Stimulated activated CD8-positive, alpha-beta memory T cell treated with anti-CD3 and anti-CD28 coated beads, Interleukin-2, amount 100 ng/mL, for 1 hour (primary cell): ENCODE measurements at places on chromosomes 11 and 22.

- DNase-seq: no peak
Observed at GRCh38 chr11:112106070-112106469, 19.4 kb downstream of the SDHD start.

DNA sequence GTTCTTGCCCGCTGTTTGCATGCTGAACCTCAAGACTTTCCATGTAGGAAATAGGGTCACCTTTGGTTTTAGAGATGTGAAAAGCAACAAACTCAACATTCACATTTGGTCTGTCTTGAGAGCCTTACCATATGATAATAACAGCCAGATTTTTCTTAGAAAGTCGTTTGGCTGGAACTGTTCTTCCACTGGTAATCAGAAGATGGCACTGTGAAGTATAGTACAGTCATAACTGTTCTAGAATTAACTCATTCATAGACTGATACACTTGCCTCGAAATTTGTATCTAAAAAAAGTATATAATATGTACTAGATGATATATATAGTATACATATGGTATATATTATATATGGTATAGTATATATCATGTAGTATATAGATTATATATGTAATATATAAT, 12.3 kb downstream of the LUZP2 start:
- DNase-seq: no peak

- no peak for DNase-seq
Observed at GRCh38 chr11:129460714-129461113, 85.1 kb downstream of the BARX2 start.

- DNase-seq: no peak
Observed at GRCh38 chr11:95345651-95346050, 114.6 kb upstream of the SESN3 start.

DNA sequence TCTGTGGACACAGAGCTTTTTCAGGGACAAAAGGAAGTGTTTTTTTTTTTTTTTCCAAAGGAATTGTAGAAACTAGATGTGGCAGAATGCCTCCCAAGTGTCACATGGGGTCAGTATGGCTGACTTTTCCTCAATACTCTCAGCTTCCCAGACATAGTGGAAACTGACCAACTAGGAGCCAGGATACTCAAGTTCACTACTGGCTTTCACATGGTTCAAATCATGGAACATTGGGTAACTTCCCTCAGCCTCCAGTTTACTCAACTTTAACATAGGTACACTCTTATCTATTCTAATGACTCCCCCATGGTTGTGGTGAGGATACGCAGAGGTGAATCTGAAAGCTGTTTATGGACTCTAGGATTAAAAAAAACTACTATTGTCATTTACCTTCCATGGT, 1.4 kb downstream of the SLC5A1 start:
- no peak for DNase-seq

DNA sequence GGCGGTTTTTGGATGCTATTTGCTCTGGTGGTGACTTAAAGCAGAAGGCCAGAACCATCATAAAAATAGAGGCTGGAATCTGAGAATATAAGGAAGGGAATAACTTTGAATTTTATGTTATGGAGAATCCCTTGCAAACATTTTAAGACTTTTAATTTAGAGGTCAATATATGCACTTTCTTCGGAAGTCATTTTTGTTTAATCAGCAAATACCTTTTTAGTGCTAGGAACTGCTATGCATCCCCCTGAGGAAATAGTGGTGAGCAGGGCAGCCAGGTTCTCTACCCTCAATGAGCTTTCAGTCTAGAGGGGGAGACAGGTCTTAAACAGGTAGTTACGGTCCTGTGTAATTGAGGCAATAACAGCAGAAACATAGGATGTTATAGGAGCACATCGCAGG, 266.5 kb upstream of the MPPED2 start:
- no peak for DNase-seq

- DNase-seq: no peak
Observed at GRCh38 chr22:21564411-21564810, 3.1 kb upstream of the UBE2L3 start.

GRCh38 chr11:20068691-20069090, 91.6 kb downstream of the DBX1 start:
- DNase-seq: no peak

DNA sequence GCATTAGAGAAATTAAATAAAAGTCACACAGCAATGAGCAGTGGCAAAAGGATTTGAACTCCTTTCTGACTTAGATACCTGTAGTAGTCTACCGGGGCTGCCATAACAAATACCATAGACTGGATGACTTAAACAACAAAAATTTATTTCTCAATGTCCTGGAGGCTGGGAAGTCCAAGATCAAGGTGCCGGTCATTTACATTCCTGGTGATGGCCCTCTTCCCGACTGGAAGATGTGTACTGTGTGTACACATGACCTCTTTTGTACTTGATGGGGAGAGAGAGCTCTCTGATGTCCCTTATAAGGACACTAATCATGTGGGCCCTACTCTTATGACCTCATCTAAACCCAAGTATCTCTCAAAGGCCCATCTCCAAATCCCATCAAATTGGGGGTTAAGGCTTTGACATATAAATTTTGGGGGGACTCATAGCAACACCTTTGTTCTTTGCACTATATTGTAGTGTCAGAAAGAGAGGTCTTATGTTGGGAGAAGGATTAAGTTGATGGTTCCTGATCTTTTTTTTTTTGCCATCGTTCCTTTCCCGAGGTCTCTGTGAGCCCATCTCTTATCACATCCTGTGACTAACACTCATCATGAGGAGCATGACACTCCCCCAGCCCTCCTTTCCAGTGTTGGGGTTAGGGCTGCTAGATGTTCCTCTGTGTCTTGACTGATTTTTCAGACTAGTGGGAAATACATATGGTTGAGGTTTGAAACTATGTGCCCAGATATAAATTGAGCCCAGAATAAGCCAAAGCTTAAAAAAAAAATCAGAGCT, 104.3 kb downstream of the TRAF6 start:
- DNase-seq: no peak

DNA sequence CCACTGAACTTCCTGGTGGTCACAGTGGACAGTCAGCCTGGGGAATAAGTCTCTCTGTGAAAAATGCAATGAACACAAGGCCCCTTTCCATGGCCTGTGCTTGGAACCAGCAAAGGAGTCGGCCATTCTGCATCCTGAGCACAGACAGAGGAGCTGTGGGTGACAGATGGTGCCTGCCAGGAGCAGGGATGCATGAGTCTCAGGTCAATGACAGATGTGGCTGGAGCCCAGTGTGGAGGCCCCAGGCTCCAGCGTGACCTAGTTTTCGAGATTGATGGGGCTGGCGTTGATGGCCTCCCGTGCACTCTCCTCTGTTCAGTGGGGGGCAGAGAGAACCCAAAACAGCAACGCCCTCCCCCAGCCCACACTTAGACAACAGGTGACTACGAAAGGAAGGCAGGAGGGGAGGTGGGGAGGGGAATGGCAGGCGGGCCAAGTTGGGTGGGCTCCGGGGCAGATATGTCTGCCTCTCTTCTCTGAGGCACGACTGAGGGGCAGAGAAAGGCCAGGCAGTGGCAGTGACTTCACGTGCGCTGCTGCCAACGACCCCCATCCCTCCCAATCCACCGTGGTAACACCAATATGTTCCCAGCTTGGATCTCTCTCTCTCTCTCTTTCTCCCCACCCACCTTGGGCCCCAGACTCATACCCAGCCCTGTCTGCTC, 34.4 kb upstream of the CD5 start:
- no peak for DNase-seq

GRCh38 chr11:76683161-76684095, 12.9 kb upstream of the LRRC32 start:
- DNase-seq: no peak

- DNase-seq: no peak
Observed at GRCh38 chr11:19199771-19200170, 2.0 kb downstream of the CSRP3 start.

DNA sequence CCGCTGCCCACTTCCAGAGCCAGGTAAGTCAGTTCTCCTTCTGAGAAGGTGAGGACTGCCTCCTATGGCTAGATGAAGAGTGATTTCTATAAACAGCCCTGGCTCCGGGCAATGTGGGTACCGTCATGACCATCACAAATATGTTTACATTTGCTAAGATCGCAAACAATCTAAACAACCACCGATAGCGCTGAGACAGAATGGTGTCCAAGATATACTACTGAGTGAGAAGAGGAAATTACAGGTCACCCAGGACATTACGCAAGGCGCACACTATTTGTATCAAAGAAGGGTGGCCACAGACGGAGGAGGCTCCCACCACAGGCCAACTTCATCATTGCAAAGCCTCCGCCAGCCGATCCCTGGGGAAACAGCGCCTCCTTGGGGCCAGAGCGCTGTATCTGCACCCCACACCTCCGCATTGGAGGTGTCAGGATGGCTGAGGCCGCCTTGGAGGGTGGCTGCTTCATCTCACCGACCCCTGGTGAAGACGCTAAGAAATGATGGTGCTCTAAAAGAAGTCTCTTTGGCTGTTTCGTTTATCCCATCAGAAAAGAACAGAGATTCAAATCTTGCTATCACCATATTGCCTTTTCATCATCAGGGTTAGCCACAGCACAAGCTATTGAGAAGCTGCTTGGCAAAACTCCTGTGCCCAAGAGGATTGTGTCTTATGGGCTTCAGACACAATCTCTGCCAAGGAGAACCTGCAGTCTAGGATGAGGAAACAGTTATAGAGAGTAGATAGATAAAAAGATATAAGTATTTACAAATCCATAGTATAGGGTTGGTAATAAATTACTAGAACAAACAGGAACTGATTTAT, 12.3 kb upstream of the ASRGL1 start:
- DNase-seq: no peak

GRCh38 chr22:43446037-43446803, 34.4 kb downstream of the MPPED1 start:
- DNase-seq: no peak

DNA sequence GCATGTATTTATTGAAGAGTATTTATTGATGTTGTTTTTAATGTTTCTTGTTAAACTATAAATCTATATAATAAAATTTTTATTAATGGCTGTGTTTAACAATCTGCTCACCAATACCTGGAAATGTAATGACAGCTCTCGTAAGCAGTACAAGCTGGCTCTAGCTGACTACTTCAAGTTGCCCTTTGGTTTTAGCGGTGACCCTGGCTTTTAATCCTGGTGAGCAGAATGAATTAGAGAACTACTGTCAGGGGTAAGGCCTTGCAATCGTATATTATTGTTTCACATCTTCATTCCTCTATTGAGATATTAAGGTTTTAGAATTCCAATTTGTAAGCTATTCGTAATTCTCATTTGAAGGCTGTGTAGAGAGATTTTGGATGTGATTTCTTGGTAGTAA, 372.2 kb downstream of the METTL15 start:
- DNase-seq: no peak

GRCh38 chr11:79078999-79079398, 361.8 kb downstream of the TENM4 start:
- no peak for DNase-seq

DNA sequence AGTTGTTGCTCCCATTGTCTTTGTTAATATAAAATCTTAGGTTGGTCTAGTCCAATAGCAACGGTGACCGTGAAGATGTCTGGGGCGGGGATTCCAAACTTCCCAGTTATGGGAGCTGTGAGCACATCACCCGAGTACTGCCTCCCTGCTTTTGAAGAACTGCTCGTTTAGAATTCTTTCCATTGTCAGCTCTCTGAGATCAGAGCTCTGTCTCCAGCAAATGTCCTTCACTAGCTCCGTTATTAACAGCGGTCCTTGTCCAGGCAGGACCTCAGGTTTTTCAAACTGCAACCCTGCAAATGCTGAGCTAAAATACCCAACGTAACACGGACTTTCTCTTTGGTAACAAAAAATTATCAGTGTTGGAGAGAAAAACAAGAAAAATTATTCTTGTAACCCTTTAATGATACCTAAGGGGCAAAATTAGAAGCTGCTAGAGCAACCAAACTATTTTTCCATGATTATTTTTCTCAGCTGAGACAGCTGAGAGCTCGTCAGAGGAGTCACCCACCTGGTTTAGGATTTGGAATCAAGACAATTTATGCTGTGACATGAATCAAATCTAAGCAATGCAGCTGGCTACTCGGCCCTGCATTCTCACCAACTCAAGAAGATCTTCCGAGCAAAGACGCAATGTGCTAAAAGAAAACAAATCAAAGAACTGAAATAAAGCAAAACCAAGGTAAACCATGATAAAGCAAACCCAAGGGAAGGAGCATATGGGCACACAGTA, 15.1 kb upstream of the EFCAB6 start:
- no peak for DNase-seq

DNA sequence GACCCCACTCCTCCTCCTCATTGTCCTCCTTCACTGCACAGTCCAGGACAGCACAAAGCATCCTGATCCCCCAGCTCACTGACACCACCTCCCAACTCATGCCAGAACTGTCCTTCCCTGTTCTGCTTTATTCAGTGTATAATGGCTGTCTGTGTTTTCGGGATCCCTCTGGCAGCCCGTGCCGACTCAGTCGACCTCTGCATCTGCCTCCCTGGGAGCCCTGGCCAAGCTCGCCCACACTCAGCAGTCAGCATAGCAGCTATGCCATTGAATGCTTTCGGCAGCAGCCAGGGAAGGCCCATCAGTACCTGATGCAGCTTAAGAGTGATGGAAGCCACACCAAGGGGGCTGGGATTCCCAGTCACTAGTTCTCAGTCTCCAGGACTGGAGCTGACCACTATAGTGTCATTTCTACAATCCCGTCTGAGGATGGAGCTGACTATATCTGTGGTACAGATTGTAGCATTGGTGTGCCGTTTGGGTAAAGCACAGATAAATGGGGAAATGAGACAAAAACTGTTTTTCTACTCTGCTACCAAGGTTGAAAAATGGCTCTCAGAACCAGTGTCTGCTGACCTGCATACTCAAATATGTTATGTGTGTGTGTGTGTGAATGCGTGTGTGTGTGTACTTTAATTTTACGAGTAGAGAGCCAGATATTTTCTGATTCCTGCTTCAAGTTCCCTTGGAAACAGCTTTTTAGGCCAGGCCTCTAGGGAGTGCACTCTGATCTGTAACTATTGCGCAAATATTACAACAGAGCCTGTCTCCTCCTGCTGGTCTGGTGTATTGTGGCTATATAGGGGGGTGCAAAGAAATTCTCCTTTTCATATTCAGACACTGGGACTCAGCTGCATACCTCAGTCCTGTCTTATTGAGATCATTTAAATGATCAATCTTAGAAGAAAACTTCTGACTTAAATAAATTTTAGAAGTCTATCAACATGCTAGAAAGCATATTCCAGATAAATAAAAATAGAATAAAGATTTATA, 78.8 kb upstream of the TOP3B start:
- no peak for DNase-seq

GRCh38 chr11:71084306-71085012, 167.9 kb downstream of the SHANK2 start:
- no peak for DNase-seq

GRCh38 chr11:31968461-31969358, 122.2 kb upstream of the RCN1 start:
- no peak for DNase-seq

- DNase-seq: no peak
Observed at GRCh38 chr11:9169595-9170295, 78.3 kb upstream of the SCUBE2 start.

- no peak for DNase-seq
Observed at GRCh38 chr11:121446752-121447156, 5.4 kb upstream of the SORL1 start.

GRCh38 chr11:120134931-120135228, 3.0 kb downstream of the TRIM29 start:
- DNase-seq: no peak
